PC-9 (cell line): ENCODE measurements at places on chromosomes 13 and 19.

- DNase-seq, result peak; percentile 97
Observed at GRCh38 chr13:35716186-35716585, 239.7 kb upstream of the MAB21L1 start.

- DNase-seq, result peak; percentile 39
Observed at GRCh38 chr19:46766569-46767317, 20.5 kb upstream of the STRN4 start.

GRCh38 chr19:54188215-54188871, 1.0 kb downstream of the MBOAT7 start:
- DNase-seq, result peak; percentile 69

DNA sequence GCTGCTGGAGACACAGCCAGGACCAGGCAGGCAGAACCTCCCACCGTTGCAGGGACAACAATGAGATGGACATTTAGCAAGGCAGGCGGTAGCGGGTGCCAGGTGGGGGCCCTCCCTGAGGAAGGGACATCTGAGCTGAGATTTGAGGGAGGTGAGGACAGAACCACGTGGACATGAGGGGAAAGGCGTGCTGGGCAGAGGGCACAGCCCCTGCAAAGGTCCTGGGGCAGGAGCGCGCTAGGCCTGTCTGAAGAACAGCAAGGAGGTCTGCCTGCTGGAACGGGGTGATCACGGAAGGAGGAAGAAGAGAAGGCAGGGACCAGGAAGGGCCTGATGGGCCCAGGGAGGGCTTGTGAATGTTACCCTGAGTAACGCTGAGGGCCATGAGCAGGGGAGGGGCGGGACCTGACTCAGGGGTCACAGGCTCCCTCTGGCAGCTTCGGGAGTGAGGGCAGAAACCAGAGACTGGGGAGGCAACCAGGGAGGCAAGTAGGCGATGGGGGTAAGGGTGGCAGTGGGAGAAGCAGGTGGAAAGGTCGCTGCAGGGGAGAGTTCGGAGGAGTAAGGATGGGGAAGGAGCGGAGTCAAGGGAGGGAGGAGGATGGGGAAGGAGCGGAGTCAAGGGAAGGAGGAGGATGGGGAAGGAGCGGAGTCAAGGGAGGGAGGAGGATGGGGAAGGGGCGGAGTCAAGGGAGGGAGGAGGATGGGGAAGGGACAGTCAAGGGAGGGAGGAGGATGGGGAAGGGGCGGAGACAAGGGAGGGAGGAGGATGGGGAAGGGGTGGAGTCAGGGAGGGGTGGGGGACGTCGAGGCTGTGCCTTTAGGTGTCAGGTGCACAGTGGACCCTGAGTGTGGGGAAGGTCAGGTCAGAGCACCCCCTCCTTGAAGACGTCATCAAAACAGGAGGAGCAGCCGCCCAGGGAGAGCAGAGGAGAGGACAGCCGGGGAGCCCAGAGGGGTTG, 15.7 kb upstream of the B3GNT3 start:
- DNase-seq, result peak; percentile 79

DNA sequence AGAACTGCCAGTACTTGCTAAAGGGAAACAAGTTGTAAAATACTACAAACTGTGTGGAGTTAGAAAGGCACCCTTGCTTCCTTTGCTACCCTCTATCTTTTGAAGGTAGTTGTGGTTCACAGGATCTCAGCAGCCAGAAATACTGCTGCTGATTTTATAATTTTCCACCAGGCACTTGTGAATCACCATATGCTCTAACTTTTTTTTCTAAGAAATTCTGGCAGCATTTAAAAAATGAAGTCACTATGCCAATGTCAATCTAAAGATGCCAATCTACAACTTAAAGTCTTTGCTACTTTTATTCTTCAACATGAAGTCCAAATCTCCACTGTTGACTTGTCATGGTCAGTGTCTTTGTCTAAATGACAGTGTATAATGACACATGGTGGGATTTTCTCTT, 327.7 kb downstream of the ITGBL1 start:
- no peak for DNase-seq

GRCh38 chr13:31409678-31410356, 210.0 kb downstream of the B3GLCT start:
- no peak for DNase-seq

DNA sequence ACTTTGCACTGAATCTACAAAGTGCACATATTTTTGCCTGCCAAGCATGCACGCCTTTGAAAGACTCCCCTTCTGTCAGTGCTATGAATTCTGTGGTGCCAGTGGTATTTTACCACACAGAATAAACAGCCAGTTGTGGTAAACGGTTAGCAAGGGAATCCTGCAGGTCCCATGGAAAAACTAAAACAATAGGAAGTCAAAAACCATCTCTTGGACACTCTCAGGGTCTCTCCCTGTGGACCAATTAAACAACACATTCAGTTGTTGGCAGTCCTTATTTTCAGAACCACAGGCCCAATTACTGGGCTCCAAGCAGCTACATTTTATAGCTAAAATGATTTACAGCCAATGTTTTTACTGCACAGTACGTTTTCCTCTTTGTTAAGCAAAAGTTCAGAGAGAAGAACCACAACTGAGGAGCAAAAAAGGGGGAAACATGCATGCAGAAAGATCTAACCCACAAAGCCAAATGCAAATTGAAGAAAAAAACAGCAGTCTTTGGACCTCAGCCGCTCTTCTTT, 116.9 kb downstream of the KCTD12 start:
- no peak for DNase-seq

- no peak for DNase-seq
Observed at GRCh38 chr13:113152984-113153809, 5.3 kb upstream of the PROZ start.

DNA sequence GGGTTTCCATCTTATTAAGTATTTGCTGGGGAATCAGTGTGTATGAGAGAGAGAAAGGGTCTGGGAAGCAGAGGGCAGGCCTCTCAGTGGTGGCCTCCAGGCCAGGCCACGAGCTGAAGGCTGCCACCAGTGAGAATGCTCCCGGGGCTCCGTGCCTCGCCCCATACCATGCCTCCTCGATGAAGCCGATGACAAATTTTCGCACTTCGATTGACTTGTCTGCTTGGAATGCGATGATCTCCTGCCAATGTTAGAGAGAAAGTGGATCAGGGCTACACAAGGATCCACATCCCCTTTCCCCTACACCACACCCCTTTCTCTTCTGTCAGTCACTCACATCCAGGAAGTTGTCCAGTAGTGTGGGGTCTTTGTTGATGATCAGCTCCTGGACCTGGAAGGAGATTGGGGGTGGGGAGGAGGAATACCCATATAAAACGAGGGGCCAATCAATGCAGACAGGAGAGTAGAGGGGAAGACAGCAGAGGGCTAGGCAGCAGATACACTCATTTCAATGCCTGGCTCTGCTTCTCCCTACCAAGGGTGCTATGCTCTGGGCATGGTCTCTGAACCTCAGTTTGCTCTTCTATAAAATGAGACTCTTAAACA, 10.7 kb downstream of the SYMPK start:
- DNase-seq, result peak; percentile 19

GRCh38 chr13:112145551-112146360, 78.8 kb downstream of the SOX1 start:
- no peak for DNase-seq

GRCh38 chr19:18675779-18676178, 7.7 kb upstream of the CRTC1 start:
- peak; percentile 33 for DNase-seq

- DNase-seq, result no peak
Observed at GRCh38 chr19:41870401-41870873, 6.6 kb upstream of the CD79A start.

DNA sequence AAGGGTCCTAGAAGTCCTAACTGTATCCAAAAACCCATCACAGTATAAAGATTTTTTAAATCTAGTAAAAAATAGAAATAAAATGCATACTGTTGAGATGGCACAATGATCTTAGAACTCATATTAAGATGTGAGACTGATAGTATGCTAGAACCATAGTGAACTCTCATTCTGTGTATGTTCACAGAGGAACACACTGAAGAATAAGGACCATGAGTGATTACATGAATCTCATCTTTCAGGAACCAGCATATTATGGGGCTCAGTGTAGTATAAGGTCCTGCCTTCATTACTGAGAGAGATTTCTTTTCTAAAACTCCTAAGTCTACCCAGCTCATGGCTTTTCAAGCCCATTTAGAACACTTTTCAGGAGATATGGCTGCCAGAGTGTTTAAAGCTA, 59.8 kb upstream of the RFC3 start:
- no peak for DNase-seq

DNA sequence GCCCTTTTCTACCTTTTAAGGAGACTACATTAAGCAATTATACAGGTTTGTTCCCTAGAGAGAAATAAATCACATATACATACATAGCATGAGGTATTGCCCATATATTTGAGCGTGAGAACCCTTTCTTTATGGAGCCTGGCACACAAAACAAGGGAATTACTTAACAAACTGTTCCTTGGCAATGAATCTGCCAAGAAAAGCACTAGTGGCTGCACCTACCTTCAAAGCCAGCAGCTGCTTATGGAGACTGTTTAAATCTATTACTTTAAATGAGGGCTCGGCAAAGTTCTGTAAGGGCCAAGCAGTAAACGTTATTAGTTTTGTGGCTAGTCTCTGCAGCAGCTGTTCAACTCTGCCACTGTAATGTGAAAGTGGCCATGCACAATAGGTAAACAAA, 7.0 kb downstream of the RFX1 start:
- no peak for DNase-seq

- no peak for DNase-seq
Observed at GRCh38 chr13:85700906-85701305, 98.3 kb downstream of the SLITRK6 start.

GRCh38 chr19:58372311-58373133, 8.3 kb downstream of the ZNF837 start:
- DNase-seq, result no peak

DNA sequence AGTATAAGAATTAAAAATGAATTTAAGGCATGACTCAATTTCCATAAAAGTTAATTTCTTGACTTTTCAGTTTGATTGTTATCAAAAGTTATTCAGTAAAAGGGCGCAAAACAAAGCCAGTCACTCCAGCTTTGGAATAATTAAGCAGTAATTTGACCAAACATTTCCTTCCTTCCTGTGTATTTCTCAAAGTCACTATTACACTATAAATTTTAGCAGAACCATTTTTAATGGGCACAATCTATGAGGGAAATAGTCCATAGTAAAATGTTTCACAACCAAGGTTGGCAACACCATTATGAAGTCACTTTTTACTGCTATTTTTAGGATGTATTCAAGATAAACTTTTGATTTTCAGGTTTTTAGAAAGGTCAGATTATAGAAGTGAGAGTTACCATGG, 91.0 kb downstream of the DACH1 start:
- DNase-seq, result no peak

GRCh38 chr13:94251831-94252608, 227.5 kb downstream of the DCT start:
- no peak for DNase-seq

DNA sequence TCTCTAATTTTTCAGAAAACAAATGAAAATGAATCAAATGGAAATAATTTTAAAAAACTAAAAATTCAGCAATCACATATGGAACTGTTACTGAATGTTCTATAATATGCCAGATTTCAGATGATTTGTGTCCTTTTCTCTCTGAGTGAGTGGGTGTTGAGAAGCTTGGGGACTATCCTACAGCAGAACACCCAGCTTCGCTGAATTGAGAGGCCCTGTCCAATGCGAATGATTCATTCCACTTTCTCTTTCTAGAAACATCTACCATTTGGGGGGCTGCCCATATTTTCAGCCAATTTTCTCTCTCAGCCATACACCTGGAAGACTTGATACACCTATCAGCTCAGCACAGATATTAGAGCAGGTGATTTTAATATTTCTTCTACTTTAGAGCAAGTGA, 1666.7 kb downstream of the EFNB2 start:
- DNase-seq, result no peak

DNA sequence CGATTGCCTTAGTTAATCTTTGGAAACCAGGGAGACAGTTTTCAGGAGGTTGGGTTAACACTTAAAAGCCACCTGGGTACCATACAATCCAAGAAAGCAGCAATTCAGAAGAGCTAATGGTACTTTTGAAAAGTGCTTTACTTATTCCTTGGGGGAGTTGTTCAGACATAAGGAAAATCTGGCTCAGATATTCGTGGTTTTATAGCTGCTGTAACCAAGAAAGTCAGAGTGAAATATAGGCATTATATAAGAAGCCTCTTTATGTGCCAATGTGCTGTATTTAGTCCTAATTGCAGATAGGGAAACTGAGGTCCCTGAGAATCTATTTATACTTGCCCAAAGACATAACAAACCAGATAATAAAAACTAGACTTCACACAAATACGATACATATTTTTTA, 387.5 kb downstream of the COG6 start:
- DNase-seq, result no peak

GRCh38 chr13:31418186-31418585, 218.4 kb downstream of the B3GLCT start:
- DNase-seq, result no peak

- DNase-seq, result no peak
Observed at GRCh38 chr13:53694814-53695532, 666.4 kb downstream of the OLFM4 start.

GRCh38 chr19:53671663-53672062, 39.9 kb downstream of the DPRX start:
- DNase-seq, result no peak

DNA sequence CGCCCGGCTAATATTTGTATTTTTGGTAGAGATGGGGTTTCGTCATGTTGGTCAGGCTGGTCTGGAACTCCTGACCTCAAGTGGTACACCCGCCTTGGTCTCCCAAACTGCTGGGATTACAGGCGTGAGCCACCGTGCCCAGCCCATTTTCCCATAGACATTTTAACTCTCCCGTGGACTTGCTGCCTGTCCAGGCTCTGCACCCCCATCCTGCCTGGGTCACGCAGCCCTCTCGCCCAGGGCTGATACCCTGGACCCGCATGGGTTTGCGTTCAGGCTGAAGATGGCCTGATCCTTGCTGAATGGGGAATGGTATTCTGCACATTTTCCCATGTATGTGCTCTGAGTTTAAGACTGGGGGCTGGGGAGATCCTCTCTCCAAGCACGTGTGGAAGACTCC, 46.0 kb upstream of the RANBP3 start:
- no peak for DNase-seq

DNA sequence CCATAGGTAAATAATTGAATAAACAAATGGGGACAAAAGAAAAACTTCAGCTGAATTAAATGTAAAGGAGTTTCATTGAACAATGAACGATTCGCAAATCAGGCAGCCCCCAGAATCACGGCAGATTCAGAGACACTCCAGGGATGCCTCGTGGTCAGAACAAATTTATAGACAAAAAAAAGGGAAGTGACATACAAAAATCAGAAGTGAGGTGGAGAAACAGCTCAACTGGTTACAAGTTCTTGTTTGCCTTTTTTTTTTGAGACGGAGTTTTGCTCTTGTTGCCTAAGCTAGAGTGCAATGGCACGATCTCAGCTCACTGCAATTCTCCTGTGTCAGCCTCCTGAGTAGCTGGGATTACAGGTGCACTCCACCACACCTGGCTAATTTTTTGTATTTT, 5.7 kb downstream of the ZNF566 start:
- DNase-seq, result no peak

DNA sequence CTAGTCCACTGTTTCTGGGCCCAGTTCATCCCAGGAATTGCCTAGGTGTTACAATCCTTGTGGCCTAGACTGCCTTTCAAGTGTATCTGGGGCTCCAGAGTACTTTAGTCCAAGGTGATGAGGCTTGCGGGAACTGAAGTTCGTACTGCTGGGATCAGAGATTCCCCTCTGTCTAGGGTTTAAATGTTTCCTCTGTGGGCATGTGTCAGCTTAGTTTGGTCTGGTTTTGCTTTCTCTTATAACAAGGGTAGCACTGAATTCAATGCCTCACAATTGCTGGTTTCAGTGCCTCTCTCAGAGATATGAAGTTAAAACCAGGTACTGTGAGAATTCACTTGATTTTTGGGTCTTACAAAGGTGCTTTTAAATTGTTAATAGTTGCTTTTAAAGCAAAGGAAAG, 30.8 kb downstream of the RGCC start:
- no peak for DNase-seq
